ENCODE measurements at places on chromosomes 2 and 18.

DNA sequence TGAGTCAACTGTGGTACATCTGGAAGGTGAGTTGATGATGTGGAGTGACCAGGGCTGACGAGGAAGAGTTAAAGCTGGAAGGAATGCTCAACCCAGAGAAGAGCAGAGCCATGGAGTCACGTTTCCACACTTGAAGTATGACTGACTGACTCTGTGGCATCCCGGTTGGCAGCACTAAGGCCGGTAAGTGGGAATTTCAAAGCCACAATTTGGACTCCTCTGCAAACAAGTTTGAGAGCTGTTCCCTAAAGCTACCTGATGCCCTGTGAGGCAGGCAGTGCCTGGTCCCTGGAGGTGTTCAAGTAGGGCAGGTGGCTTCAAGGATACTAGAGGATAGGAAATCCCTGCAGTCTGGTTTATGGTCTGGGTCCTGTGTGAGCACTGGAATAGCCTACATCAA lies 69.3 kb upstream of the ITGB6 start:
- DNase-seq = no peak

GRCh38 chr18:7165846-7166393 lies 48.3 kb upstream of the LAMA1 start:
- no peak for DNase-seq

GRCh38 chr2:96655526-96655925 lies 13.0 kb downstream of the FER1L5 start:
- no peak for DNase-seq

DNA sequence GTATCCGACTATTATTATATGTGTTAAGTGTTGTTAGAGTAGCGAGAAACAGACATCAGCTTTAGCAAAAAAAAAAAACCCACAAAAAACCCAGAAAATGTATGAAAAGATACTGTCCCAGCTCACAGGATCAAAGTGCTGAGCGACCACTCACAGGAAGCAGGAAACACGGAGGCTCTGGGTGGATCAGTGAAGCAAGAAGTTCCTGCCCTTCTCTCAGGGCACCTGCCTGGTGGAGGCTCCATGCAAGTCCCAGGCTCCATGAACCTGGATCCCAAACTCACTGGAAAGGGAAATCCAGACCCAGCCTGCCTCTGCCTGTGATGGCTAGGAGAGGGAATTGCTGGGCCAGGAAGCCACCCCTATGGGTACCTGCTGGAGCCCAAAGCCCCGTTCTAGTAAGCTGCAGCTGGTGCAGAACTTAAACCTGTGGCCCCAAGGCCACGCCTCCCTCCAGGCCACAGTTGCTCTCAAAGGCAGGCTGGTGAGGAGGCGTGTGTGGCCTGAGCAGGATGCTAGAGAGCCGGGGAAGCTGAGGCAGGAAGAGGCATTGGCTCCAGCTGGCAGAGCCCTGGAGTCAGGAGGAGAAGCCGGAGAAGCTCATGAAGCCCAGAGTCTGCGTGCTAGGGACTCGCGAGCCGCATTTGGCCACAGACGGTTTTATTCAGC lies 63.5 kb upstream of the TAF1B start:
- no peak for DNase-seq

GRCh38 chr2:133710613-133711012 lies 142.3 kb upstream of the NCKAP5 start:
- no peak for DNase-seq

DNA sequence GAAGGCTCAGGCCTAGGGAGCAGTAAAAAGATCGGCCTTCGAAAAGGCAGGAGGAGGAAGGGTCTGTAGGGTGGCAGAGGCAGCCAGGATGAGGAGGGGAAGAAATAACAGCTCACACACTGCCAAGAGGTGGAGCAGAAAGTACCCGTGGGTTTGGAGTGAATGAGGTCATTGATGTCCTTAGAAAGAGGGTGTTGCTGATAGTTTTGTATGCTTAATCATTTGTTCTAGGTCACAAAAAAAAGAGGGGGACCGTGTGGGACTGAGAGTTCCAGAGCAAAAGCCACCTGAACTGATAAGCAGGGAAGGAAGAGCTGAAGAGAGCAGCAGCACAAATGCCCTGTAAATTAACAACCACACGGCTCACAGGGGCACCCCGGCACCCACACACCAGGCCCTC lies 140.4 kb downstream of the FAM161A start:
- DNase-seq = no peak

DNA sequence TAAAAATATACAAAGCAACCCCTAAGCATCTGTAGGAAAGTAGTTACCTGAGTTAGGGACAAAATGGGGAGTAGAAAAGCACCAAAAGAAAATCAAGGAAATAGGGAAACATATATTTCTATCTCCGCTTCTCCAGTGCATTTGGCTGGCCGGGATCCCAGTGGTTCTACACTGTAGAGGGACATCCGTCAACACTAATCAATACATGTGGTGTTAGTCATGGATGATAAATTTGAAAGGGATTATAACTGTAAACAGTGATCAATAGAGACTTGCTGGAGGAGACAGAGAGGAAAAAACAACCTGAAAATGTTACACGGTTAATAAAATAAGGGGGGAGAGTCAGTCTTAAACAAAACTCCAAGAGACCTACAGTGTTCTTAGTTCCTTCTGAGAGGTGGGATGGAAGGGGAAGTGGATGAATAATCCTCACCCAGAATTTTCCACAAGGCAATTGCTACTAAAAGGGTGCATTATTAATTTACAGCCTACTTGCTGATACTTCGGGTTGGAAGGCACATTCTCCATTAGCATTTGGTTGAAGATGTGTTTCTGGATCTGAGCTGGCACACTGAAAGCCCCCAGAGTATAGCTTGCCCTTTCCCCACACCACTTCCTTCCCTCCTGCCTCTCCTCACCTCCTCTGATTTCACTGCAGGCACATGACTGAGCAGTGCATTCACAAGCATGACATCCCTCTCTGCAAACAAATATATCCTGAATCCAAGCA lies 530.0 kb downstream of the BCL11A start:
- DNase-seq = no peak

GRCh38 chr2:156342254-156343095 lies 10.0 kb upstream of the NR4A2 start:
- peak; percentile 95 for DNase-seq

- no peak for DNase-seq
Observed at GRCh38 chr18:55400081-55400480, 187.9 kb downstream of the TCF4 start.

DNA sequence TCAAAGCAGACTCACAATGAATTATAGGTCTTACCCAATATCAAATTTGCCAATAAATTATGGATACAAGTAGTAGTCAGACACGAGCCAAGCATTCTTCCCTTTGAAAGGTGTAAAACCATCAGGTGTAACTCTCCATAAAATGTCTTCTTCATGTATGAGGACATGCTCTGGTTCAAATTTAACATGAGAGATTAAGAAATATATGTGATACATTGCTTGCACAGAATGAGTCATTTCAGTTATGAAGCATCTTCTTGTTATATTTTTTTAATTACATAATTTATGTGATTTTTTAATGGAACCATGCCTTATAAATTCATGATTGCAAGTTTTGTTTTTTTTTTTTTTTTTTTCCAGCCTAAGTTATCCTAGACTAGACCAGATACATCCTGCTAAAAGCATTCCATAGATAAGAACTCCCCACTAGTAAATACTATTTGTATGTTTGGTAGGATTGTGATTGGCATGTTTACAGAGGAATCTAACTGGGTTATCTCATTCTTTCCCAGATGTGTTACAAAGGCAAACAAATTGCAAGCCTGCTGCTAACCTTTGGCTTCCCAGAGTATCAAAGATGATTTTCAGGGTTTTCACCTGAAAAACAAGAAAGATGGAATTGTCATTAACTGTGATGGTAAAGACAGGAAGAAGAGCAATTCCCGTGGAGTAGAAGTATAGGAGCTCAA lies 621.9 kb downstream of the XIRP2 start:
- DNase-seq = peak; percentile 2

DNA sequence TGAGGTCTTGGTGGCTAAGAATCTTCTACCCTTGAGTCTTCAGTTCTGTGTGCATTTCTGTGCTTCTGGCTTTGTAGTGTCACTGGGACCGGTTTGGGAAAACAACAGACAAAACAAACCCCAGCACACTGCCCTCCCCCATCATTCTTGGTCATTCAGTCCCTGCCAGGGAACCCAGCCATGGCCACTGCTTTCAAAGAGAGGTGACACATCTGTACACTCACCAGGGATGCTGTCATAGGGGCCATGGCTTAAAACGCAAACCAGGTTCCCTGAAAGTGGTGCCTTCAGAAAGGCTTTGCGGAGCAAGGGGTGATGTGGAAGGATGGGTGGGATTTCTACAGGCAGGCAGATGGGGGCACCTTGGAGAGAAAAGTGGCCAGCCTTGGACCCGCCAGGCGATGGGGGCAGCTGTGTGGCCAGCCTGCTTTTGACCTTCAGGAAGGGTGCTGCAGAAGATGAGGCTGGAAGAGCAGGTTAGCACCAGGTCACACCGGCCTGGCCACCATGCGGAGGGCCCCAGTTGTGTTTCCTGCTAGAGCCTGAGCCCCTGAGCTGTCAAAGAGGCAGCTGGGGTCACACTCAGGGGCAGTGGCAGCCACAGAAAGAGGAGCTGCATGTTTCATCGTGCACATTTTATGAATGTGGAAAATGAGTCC lies 101.3 kb downstream of the INHBB start:
- no peak for DNase-seq

- DNase-seq = no peak
Observed at GRCh38 chr2:98518101-98518500, 73.4 kb downstream of the INPP4A start.

DNA sequence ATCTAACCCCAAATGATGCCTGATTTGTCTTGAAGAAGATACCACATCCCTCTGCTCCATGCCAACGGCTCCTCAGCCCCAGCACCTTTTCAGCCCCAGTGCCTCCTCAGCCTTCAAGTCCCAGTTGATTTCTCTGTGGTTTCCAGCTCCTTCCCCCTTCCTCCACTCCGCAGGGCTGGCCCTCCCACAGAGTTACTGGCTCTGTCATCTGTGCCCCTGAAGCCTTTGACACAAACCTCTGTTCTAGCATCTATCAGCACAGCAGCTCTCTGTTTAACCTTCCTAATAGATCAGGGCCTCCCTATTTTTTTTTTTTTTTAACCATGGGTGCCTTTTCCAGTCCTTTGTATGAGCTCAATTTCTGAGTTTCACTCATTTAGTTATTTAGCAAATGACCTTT lies 201.3 kb upstream of the CXCR4 start:
- no peak for DNase-seq

DNA sequence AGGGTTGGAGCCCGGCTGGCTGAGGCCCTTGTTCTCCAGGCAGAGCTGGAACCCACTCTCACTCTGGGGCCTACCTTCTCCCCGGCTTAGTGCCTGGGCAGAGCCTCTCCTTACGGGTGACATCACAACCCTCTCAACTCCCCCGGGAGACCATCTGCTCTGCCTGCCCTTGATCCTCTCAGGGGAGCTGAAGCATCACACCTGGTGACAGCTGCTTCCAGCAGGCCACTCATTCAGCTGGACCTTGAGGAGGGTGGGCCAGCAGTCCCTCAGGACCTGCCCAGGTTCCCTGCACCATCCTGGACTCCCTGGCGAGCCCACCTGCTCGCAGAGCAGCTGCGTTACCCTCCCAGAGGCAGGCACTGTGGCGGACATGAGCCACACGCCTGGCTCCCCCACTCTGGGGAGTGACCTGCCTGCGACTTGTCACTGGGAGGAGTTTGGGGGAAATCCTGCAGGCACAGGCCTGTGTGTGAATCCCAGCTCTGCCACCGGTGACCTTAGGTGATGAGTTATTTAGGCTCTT lies 13.1 kb downstream of the HS6ST1 start:
- peak; percentile 37 for DNase-seq

DNA sequence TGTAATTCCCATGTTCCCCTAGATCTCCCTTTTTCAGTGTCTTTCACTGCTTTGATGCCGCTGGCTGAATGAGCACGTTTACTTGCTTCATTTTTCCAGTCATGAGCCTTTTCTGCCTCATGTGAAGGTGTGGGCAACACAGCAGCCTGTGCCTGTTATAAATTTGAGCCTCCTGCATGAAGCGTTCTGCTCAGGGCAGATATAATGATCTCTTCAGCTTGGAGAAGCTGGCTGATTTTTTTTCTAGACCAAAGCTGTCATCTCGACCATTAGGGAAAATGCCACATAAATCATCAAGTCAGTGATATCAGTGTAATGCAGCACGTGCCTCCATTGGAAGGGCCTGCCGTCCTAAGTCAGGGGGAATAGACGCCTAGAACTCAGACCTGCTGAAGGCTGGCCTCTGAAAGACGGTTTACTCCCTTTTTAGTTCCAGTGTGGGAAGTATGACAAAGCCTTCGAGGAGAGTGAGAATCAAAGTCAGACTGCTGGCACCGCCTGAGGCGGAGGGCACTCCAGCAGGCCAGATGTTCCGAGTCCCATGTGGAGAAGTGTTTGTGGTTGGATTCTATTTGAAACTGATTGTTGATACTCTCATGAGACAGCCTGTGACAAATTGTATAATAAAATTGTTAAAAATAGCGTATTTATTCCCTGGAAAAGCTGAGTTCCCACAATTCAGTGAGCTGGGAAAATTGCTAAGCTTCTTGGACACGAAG lies 196.5 kb downstream of the MYO1B start:
- peak; percentile 60 for DNase-seq

- peak; percentile 52 for DNase-seq
Observed at GRCh38 chr2:218323526-218324472, 31.5 kb upstream of the TMBIM1 start.

DNA sequence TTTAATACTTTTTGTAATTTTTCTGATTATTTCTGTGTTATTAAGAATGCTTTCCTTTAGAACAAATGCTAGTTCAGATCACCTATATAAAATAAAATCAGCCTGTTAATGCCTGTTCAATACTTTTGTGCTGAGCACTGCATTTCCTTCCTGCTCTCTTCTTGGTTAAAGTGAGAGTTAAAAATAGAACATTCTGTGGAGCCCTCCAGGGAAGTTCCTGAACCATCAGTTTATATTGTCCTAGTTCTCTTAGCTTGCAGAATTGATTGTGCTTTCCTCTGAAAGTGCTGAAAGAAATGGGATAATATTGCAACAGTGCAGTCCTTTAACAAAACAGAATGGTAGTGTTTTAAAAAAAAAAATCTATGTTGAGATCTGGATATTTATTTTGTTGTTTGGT lies 74.6 kb upstream of the UBXN4 start:
- peak; percentile 15 for DNase-seq

DNA sequence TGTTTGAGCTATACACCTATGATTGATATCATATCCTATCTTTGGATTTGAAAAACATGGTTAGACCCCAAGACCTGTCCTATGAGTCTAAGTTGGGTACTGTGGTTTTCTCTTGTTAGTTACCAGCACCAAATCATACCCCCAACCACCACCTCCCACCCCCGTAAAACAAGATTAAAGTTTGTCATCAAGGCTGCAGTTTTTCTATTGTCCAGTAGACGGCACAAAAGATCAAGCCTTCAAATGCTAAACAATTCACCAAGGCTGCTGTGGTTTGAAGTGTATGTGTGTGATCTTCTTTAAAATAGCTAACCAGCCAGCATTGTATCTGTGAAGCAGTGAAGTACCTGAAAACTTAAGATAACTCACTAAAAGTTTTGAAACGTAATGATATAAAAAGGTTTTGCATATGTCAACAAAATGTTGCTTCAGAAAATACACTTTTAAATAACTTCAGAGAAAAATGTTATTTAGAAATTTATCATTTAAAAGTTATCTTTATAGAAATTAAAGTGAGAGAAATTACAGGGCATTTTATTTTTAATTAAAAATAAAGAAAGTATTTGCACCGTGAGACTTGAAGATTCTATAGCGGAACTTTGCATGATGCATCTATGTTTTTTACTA lies 5.8 kb upstream of the MEIS1 start:
- DNase-seq = peak; percentile 68

Measured in fibroblast of skin of back (primary cell).